ENCODE measurements at places on chromosomes 2 and 18.
A peak's percentile ranks its signal among the peaks of the same experiment; 100 is the strongest.

- no peak for DNase-seq
Measured at GRCh38 chr2:240622060-240622411, 3.2 kb upstream of the GPR35 start.

GRCh38 chr2:41872646-41873045 lies 175.2 kb upstream of the PKDCC start:
- DNase-seq: peak; percentile 62

DNA sequence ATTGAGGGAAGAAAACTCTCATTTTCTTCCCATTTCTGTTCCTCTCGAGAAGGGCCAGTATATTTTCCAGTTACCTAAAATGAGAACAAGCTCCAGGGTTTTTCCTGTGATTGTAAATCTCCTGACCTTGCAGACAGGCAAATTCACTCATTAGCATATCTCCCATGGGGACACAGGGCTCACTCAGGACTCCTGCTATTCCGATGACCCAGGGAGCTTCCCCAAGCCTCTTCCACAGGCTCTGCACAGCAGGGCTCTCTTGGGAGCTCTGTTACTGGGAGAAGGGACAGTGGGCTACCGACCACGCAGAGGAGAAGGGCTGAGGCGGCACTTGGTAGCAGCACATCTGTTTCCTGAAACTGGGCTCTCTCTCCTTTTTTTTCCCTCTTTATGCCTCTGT lies 135.2 kb upstream of the CAPN13 start:
- no peak for DNase-seq

- DNase-seq: no peak
Measured at GRCh38 chr2:175454953-175455389, 273.5 kb upstream of the ATP5MC3 start.

- peak; percentile 67 for DNase-seq
Measured at GRCh38 chr2:9243357-9243756, 36.7 kb downstream of the ASAP2 start.

- no peak for DNase-seq
Measured at GRCh38 chr18:35692866-35693265, 111.3 kb downstream of the GALNT1 start.

GRCh38 chr2:163799807-163800206 lies 64.0 kb upstream of the FIGN start:
- DNase-seq: no peak

GRCh38 chr2:160335441-160335840 lies 135.4 kb upstream of the ITGB6 start:
- no peak for DNase-seq

GRCh38 chr2:10786240-10786982 lies 26.2 kb downstream of the PDIA6 start:
- DNase-seq: no peak

DNA sequence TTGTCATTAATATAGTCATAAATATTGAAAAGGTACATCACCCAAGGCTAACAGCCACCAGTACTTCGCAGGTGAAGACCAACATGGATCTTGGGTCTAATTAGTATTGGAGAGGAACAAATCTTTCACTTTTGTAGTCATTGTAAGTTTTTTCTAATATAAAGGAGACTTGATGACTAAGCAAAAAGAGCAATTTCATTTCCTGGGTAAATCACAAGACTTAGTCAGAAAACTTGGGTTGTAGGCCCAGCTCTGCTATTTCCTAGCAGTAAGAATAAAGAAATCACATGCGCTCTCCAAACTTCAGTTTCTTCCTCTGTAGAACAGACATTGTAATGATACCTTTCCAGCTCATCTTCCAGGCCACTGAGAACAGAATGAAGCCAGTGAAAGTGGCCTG lies 40.9 kb downstream of the NRP2 start:
- DNase-seq: no peak

DNA sequence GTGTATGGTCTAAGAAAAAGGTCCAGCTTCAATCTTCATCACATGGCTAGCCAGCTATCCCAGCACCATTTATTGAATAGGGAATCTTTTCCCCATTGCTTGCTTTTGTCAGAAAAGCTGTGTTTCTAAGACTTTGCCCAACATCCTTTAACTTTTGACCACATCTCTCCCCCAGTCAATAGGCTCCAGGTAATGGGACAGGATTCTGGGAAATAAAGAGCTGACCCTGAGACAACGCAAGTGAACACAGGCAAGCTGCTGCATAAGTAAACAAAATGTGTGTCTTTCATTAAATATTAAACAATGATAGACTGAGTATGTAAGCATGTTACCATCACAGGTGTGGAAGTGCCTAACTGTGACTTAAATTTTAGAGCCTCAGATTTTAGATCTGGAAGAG lies 23.0 kb downstream of the FAM110C start:
- DNase-seq: no peak

GRCh38 chr2:219478916-219479315 lies 19.8 kb upstream of the GMPPA start:
- DNase-seq: no peak

All from astrocyte (in vitro differentiated cells and primary cell).